A549 (cell line): ENCODE measurements at places on chromosomes 12 and 14.
A peak's percentile ranks its signal among the peaks of the same experiment; 100 is the strongest.

DNA sequence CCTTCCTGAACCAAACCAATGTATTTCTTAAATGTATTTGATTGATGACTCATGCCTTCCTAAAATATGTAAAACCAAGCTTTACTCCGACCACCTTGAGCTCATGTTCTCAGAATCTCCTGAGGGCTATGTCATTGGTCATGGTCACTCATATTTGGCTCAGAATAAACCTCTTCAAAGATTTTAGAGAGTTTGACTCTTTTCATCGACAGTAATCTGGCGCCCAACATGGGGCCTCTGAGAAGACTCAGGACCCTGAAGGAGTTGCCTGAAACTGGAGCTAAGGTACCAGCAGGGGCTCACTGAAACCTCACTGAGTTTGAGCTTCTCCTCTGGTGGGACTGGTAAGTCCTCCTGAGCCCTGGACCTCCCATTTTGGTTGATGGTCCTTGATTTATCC lies 17.2 kb upstream of the PSMC1 start:
- peak; percentile 35 for DNase-seq

DNA sequence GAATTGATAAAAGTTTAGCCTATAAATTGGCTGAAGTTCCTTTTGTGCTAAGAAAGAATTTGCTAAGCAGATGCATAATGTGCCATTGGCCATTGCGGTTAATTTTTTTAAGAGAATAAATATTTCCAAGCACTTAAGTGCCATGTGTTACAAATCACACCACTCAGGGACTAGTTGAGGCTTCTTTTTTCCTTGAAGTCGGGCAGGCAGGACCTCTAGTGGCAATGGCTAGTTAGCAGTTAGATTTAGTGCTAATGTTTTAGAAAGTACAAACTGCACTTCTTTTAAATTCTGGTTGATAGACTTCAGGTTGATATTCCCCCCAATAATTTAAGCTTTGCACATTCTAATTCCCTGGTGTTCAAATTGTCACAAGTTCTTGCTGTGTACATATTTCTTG lies 294.3 kb downstream of the APAF1 start:
- no peak for DNase-seq

DNA sequence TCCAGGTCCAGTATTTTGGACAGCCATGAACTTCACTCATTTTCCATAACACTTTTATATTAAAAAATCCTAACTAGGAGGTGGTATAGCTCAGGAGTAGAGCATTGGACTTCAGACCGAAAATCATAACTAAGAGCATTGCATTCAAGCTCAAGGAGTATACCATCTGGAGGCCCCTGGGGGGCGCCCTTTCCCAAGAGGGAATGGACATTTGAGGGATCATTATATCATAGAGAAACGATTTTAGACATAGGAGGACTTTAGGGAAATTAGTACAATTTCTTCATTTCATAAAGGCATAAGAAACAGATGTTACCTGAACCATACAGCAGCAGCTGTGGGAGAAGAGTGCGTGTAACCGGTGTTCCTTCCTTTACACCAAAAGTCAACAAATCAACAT lies 5.2 kb upstream of the ATG14 start:
- DNase-seq = peak; percentile 51

DNA sequence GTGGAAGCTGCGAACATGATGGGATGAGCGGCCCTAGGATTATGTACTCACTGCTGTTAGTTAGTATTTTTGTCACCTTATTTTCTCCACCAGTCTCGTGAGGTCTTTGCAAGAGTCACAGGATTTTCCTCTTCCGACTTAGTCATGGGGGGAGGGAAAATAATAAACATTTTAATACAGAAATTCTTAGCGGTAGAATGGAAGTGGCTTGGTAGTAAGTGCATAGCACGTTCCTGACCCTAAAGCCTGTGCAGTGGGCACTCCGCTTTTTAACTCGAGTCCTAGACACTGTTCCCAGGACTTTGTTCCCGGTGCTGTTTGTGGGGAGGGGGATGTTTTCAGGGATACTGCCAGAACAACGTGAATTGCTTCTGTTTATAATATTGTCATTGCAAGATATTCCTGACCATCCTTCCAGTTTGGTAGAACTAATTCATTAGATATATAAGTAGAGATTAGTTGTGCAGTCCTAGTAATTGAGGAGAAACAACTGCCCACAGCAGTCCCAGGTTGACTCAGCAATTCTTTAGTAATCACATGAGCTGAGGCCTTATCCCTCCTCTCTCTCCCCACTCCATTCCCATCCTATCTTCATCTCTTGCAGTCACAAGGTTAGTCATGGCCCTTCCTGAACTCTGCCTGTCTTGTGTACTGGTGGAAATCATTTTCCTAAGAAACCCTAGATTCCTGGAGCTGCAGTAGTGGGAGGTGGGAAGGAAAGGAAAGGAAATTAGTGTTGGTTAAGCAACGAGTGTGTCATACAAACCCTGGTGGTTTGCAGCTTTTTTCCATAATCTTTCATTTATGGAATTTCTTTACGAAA lies 799 bp downstream of the SLC38A6 start:
- DNase-seq = peak; percentile 62

DNA sequence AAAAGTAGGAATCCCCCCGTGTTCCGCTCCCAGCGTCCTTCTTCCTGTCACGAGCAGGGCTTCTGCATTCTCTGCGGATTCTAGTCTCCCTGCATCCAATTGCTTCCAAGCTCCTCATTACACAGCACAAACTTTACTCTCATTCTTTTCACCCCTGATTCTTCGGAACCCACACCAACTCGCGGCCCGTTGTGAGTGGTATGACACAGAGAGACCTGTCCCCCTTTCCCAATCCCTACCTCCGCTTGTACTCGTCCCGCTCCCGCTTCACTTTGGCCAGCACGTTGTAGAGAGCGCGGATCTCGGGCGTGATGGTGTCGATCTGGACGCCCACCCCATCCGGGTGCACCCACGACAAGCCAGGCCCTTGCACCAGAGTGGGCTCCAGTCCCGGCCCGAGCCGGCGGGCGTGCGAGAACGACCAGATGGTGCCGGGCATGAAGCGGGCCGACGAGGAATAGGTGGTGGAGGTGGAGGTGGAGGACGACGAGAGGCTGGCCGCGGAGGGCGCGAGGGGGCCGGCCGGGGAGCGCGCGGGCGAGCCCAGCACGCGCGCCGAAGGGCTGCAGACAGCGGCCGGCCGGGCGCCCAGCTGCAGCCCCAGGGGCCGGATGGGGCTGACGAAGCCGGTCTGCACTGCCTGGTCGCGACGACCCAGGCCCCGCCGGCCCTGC lies 687 bp downstream of the IFFO1 start:
- no peak for DNase-seq

GRCh38 chr12:47832263-47832933 lies 12.7 kb upstream of the HDAC7 start:
- DNase-seq = no peak

DNA sequence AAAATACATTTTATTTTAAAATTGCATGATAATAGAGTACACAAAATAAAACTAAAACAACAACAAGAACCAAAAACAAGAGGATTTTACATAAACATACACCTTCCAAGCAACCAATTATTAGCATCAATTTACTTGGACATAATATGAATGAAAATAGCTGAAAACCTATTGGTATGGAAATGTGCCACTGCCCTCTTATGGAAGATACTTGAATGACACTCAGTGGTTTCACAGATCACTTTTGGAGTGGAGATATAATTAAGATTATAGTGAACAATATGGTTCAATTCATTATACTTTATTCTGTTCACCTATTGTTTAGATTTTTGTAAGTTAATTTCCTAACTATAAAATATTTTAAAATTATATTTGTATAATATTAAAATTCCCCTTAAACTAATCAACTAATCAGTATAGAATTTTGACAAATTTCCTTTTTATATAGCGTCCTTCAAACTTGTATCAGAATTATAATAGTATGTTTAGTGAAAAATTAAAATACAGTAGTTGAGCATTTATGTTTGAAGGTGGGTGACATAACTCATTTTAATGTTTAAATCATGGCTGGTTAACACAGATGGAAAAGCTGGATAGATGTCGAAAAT lies 70.1 kb downstream of the SLC6A15 start:
- peak; percentile 51 for DNase-seq

DNA sequence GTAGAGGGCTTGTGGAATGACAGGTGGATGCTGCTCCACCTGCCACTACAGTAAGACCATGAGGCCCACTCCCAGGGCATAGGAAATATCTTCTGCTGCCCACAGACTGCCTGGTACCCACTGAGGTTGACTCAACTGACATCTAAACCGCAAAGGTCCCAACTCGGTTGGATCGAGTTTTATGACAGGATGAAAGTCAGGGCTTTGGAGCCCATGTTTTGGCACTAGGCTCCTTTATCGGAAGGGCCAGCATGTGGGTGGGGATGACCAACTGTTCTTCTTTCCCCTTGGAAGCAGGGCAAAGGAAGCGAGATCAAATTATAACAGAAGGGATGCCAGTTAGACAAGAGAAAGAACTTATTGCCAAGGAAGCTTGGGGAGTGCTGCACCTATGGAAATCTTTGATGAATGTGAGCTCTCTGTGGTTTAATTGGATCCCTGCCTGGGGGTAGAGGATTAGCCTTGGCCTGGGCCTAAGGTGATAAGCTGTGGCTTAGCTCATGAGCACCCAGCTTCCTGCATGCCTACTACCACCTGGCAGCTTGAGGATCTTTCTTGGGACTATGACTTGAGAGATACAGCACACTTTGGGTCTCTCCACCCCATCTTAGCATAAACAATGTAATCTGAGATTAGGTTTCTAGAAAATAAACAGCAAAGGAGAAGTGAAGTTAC lies 121.8 kb downstream of the KCNA5 start:
- no peak for DNase-seq

DNA sequence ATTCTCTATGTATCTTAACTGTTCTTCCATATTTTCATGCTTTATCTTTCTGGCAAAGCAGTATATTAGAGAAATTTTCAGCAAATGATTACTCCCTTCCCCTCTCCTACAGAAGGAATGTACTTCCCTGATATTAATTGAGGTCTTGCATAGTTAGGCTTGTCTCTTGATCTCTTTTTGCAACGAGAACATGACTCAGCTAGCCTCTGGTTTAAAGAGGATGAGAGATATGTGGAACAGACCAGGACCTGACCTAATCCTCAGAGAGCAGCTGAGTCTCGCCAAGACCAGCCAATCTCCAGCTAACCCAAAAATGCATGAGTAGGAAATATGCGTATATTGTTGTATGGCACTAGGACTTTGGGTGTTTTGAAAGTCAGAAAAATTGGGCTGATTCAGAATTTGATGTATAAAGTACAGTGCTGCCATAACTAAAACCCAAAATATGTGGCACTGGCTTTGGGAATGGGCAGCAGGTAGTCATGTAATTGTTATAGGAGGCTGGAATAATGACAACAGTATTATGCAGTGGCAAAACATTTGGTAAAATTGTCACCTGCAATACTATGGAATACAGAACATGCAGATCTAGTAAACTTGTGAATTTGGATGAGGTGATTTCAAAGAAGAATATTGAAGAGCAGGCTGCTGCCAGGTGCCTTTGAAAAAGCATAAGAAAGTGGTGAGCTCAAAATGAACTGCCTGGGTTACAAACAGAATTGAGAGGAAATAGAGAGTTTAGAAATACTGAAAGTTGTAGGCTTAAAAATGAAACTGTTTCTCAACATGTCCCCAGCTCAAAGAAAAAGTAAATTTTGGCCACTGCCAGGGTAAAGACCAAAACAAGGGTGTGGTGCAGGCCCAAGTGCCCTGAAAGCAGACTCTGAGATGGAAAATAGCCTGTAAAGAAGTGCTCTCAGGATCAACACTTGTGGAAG lies 9.3 kb upstream of the USP15 start:
- DNase-seq = no peak

DNA sequence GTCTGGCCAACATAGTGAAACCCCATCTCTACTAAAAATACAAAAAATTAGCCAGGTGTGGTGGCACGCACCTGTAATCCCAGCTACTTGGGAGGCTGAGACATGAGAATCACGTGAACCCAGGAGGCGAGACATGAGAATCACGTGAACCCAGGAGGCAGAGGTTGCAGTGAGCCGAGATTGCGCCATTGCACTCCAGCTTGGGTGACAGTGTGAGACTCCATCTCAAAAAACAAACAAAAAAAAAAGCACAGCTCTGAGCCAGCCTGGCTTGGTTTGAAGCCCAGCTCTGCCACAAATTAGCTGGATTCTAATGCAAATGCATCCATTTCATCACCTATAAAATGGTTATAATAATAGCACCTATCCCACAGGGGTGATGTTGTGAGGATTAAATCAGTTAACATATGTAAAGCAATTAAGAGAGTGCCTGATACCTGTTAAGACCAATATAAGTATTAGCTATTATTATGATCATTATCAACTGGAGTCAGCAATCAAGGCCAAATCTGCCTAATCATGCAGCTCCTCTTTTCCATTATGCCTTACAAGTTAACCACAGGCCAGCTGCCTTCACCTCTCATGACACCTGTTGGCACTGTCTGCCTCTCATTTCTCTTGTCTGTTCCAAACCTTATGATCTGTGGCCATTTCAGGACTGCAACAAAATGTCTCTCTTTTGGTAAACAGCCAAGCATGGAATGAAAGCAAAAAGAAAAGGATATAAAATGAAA lies 2.1 kb downstream of the GNPTAB start:
- DNase-seq = no peak

GRCh38 chr12:56081393-56082347 lies 1.7 kb downstream of the ERBB3 start:
- no peak for DNase-seq

DNA sequence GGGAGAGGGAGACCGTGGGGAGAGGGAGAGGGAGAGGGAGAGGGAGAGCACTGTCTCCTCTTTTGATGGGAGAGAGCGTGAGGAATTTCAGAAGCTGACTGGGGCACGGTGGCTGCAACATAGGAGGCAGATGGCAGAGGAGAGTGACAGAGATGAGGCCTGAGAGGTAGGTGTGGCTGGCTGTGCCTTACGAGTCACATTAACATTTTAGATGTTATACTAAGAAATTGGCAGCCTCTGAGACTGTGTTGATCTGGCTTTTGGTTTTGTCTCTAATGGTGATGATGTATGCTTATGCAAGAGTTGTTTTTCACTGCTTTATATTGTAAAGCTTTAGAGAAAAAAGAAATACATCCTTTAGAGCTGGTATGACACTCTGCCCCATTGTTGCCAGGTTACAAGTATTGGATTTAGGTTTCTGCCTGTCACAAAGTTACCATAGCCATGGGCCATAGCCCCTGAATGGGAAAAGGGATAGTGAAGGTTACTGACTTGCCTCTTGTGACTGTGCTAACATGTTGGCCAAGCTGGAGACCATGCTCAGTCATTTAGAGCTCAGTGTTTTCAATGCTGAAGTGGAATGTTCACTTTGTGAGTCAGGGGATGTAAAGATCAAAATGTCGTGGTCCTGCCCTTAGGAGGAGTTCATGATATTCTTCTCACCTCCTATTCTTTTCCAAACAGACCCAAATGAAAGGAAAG lies 186.2 kb downstream of the SYNE2 start:
- no peak for DNase-seq

DNA sequence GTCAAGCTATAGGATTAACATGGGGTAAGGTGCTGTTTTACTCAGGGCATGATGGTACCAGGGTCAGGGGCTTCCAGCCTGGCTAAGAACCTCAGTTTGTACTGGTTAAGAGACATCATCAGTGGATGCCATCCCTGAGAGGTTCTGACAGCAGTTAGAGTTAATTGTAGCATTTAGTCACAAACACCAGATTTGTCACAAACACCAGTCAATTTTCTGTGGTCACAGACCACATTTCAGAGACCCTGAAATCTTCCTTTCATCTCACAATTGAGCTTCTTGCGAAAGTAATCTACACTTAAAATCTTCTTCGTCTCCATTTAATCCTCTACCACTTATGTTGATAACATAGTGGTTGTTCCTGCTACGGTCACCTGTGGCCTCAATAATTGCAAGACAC lies 143.0 kb upstream of the EGLN3 start:
- no peak for DNase-seq
